ENCODE measurements at places on chromosomes 4 and X.

DNA sequence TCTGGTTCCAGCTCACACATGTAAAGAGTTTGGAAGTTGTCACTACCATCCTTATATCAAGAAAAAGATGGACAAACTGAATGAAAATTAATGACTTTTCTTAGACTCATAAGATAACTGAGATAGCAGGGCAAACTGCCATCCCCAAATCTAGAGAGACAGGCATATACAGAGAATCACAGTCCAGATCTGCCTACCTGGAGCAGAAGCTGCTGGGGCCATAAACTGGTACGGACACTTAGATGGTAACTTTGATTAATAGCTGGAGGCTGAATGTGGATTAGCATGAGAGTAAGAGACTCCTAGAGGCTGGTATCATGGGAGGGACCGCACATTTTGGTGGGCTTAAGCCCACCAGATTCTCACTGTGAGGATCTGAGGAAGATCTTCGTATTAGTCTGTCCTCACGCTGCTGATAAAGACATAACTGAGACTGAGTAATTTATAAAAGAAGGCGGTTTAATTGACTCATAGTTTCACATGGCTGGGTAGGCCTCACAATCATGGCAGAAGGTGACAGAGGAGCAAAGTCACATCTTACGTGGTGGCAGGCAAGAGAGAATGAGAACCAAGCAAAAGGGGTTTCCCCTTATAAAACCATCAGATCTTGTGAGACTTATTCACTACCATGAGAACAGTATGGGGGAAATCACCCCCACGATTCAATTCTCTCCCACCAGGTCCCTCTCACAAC is 10.8 kb upstream of the POLA1 start:
- no peak for DNase-seq

- no peak for DNase-seq
These were observed 29.0 kb downstream of the WDFY3 start for GRCh38 chr4:84937381-84937977.

- no peak for DNase-seq
These were observed 48.1 kb downstream of the NRK start for GRCh38 chrX:105870445-105870844.

- no peak for DNase-seq
These were observed 7.8 kb upstream of the PPARGC1A start for GRCh38 chr4:23897564-23898109.

GRCh38 chrX:150779385-150779784 is 86.2 kb downstream of the MTMR1 start:
- no peak for DNase-seq

- no peak for DNase-seq
These were observed 44.3 kb downstream of the GPRIN3 start for GRCh38 chr4:89263265-89263664.

DNA sequence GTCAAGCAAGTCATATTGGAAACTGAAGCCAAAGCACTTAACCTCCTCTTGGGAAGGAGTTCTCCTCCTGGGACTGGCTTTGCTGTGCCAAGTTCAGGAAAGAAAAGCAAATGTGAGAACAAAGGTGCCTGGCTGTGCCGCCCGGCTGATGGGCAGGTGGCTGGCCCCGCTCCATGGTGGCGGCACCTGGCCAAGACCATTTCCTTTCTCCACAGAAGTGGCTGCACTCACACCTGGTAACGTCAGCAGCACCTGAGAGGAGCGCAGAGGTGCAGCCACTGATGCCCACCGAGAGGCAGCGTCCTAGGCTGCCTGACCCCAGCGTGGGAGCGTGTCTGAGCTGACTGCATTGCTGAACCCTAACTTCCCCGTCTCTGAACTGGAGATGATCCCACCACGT is 54.3 kb downstream of the DCTD start:
- no peak for DNase-seq

DNA sequence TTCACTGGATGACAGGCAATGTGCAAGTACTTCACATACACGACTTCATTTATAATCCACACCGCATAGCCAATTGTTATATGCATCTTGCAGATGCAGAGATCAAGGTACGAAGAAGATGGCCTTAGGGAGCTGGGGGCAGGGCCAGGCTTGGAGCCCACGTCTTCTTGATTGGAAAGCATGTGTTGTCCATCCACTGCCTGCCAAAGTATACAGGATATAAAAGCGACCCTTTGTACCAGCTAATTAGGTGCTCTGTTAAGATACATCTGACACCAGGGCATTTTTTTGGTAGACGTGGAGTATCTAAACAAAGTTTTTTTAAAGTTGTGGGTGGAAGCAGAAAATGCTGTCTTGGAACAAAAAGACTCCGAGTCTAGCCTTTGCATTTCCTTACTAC is 1.4 kb downstream of the C4orf36 start:
- no peak for DNase-seq

GRCh38 chr4:77095101-77095821 is 19.5 kb upstream of the CCNI start:
- DNase-seq = peak; percentile 78

GRCh38 chr4:34183926-34184325 is 2060.4 kb downstream of the ARAP2 start:
- no peak for DNase-seq

- no peak for DNase-seq
These were observed 1.4 kb downstream of the PIN4 start for GRCh38 chrX:72182924-72183323.

- DNase-seq = no peak
These were observed 20.3 kb upstream of the PACRGL start for GRCh38 chr4:20679951-20680350.

DNA sequence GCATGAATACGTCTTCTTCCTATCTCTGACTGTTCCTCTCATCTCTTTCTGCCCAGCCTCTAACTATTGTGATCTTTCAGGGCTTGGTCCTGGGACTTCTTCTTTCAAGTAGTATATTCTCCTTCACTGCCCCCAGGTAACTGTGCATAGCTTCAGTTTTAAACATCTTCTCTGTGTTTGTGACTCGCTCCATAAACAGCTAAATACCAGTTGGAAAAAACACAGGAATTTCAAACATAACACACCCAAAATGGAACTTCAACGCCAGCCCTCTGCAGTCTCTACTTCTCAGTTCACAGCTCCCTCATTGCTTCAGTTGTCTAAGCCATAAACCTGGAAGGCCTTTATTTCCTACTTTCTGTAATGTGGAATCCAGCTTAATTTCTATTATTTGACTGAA is 16.6 kb downstream of the TRIML2 start:
- no peak for DNase-seq

DNA sequence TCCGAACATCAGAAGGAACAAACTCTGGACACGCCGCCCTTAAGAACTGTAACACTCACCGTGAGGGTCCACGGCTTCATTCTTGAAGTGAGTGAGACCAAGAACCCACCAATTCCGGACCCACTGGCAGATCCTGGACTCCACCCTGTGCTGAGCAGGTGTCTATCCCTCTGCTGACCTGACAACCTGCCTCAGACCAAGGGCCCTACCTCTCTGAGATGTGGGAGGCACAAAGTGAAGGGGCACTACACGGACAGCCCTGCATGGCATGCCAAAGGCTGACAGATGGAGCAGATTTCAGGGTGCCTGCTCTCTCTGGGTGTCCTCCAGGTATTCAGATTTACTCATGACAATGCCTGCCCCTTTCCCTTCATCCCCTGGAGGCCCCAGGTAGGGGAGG is 14.0 kb upstream of the HSFX1 start:
- DNase-seq = no peak

DNA sequence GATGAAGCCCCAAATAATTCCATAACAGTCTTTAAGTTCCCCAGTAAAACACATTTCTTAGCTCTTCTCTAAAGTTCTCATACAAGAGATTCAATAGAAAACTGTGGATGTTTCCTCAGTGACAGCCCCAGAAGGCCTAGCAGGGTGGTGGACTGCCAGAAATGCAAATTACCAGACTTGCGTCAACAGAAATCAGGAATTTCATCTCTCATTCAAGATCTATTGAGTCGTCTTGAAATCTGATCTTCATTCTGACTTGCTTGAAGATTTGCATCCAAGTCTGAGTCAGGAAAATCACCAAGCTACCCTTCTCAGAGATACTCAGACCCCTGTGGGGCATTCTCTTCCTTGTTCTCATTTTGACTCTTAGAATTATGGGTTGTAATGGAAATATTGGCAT is 68.9 kb upstream of the NDP start:
- no peak for DNase-seq

GRCh38 chr4:113052379-113052951 is 3.0 kb downstream of the ANK2 start:
- no peak for DNase-seq
